ENCODE measurements at places on chromosomes 7 and 10.

DNA sequence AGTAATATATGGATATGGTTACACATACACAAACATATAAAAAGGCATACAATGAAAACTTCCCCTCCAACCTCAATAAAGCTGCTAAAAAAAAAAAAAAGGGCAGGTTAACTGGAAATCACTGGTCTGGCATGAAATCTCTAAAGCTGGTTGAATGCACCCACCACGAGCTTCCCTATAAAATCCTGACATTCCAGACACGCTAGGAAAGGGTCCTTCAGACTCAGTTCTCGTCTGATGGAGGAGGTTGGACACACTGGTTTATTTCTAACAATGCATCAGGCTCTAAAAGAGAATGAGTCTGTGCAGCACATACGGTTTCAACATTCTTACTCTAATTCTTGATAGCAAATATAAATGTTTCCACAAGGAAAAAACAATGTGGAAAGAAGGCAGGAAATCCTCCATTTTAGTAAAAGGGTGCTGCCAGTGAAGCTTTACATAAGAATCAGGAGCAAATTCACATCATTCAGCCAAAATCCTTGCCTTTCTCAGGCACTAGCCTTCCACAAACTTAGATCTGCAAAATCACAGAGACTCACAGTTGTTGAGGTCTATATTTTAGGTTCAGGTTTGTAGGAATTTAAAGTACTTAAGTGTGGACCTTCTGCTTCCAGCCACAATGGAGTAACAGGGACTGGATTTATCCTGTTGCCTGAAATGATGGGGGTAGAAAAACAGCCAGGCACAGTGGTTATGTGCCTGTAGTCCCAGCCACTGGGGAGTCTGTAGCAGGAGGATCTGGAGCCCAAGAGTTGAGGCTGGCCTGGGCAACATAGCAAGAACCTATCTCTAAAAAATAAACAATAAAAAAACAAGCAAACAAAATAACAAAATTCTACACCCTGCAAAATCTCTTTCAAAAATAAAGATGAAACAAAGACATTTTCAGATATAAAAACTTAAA is 73.5 kb downstream of the CYTH3 start:
- DNase-seq, result no peak

DNA sequence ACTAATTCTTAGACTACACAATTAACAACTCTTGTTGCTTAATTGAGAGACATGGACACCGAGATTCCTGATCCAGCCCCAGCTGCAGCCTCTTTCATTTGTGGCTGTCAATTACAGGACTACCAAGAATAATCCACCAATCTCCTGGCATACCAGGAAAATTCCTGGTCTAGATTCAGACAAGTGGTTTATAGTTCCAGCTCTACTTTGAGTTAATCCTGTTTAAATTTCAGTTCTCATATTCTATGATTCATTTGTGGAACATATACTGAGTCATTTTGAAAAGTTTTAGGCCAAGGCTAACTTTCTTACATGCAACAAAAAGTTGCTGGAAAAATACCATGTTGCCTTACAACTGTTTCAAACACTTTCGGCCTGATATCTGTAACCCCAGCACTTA is 253.5 kb downstream of the MAGI2 start:
- no peak for DNase-seq

GRCh38 chr10:13829790-13830189 is 243.0 kb downstream of the PRPF18 start:
- no peak for DNase-seq

GRCh38 chr10:124636271-124636995 is 107.7 kb downstream of the FAM53B start:
- DNase-seq, result peak; percentile 43

GRCh38 chr10:33074443-33074842 is 116.4 kb upstream of the ITGB1 start:
- no peak for DNase-seq

DNA sequence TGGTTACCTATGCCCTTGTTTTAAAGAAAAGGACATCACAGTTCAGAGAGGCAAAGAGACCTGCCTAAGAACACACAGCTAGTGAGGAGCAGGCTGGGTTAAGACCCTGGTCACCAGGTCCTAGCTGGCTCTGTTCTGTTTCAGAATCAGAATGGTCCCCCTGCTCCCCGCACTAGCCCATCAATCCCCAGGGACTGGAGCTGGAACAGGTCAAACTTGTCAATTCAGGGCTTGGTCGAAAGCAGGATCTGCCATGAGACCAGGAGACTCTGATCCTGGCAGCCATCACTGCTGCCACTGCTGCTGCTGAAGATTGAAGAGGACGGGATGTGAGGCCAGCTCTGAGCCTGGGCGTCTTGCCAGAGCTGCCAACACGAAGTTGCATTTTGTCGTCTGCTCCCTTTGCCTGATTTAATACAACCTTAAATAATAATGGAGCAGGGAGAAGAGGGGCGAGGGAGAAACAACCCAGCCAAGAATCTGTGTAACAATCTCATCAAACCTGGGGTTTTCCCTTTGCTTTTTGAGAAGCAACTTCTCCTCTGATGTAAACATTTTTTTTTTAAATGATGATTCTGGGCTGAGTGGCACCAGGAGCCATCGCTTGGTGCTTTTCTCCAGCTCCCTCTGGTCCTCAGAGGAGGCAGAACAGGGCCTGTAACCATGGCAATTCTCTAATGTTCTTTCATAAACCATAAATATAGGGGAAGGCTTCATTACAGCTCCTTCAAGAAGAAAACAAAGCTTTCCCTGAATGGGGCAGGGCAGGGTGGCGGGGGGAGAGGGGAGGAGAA is 119.0 kb upstream of the SORCS3 start:
- DNase-seq, result no peak

All from CD4-positive, alpha-beta T cell treated with Interleukin-17A for 1 hour (primary cell).